ENCODE measurements at places on chromosomes 4 and X.
A peak's percentile ranks its signal among the peaks of the same experiment; 100 is the strongest.

DNA sequence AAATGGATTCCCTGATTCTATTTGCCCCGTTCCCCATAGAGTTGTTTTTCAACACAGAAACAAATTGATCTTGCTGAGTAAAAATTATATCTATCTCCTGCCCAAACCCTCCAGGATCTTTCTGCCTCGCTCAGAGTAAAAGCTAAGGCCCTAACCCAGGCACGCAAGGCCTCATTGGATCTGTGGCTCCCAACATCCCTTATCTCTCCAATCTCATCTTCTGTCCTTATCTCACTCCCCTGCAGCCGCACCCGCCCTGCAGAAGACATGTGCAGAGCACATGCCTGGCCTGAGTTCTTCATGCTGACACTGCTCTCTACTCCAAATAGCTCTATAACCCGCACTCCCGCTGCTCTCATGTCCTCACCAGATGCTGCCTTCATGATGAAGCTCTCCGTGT is 543.8 kb upstream of the ZFP42 start:
- DNase-seq, result no peak

GRCh38 chrX:85052205-85052604 is 48.5 kb downstream of the APOOL start:
- DNase-seq, result no peak

DNA sequence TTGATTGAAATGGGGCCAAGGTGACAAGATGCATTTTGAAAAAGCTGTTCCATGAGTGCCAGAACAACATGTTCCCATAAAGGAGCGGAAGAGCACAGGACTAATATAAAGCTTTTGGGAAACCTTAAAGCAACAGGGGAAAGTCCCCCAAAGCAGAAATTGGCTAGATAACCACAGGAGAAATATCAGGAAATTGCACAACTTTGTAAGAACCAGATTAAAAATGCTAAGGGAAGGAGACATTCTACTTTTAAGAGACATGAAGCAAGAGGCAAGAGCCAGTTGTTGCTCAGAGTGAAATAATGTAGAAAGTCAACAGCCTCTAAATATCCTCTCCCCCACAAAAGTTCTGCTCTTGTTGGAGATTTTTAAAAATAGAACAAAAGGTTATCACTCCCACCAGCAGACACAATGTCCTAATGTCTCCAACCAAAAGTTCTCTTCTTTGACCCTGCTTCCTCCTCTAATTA is 85.2 kb upstream of the LNX1 start:
- no peak for DNase-seq

DNA sequence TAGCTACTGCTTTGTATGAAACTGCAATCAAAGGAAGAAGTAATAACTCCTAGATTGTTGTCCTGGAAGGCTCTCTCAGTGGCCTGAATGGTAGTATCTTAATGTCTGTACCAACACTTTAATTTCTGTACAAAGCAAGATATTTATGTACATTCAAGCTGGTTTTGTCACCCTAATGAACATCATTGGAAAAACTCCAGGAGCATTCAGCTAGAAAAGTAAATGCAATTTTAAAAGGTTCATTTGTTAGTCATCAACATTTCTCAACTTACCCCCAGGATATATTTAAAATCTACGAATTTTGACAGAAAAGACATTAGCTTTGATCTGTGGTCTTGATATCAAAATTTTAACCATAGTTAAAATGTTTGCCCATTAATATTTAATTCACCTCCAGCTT is 80.0 kb upstream of the FGF13 start:
- no peak for DNase-seq

DNA sequence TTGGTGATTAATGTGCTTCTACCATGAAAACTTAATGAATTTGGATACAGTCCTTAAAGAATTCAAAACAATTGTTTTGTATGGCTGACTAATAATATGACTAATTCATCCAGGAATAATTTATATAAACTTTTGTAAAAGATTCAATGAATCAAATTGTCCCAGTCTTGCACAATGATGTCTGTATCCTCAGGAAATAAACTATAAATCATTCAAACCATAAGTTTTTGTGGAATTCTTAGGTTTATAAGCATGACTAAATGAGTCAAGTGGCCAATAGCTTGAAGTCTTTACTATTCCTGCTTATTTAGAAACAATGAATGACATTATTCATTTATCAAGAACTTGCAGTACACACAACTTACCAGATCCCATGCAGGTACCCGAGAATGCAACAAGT is 935.0 kb upstream of the INTU start:
- no peak for DNase-seq

DNA sequence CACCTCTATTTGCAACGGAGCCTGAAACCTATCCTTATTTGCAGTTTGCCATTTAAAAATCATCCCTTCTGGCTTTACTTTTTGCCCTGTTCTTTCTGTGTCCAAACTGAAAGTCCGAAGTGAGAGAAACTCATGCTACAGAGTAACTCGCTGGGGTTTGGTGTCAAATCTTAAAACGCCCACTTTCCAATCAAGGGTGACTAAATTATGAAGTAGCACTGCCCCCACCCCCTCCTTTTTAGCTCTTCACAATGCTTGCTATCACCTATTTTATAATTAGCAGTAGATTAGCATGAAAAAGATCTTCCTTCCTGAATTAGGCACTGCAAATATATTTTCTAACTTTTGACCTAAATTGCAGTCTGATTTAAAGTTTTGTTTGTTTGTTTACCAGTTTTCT is 52.5 kb downstream of the VGLL1 start:
- DNase-seq, result no peak

GRCh38 chr4:119744580-119744979 is 116.0 kb upstream of the PDE5A start:
- no peak for DNase-seq

GRCh38 chrX:123920105-123920785 is 41.3 kb upstream of the STAG2 start:
- DNase-seq, result no peak

- no peak for DNase-seq
Observed at GRCh38 chr4:1472911-1473518, 66.8 kb upstream of the NKX1-1 start.

- DNase-seq, result no peak
Observed at GRCh38 chr4:25817059-25817681, 45.6 kb downstream of the SEL1L3 start.

- no peak for DNase-seq
Observed at GRCh38 chr4:11698846-11699590, 270.3 kb upstream of the HS3ST1 start.

GRCh38 chr4:119517361-119518229 is 111.0 kb downstream of the PDE5A start:
- DNase-seq, result no peak

DNA sequence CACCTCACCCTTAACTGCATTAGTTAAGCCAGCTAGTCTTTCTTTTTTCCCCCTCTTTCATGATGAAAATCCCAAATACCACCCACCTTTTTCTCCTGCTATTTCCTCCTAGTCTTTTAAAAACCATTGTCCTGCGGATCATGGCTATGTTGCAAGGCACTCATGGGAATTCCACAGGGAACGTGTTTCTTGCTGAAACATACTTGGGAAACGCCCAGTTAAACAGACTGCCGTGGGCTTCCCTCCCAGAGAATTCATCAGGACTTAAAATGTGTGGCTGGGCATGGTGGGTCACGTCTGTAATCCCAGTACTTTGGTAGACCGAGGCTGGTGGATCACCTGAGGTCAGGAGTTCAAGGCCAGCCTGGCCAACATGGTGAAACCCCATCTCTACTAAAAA is 32.2 kb downstream of the XG start:
- DNase-seq, result no peak

DNA sequence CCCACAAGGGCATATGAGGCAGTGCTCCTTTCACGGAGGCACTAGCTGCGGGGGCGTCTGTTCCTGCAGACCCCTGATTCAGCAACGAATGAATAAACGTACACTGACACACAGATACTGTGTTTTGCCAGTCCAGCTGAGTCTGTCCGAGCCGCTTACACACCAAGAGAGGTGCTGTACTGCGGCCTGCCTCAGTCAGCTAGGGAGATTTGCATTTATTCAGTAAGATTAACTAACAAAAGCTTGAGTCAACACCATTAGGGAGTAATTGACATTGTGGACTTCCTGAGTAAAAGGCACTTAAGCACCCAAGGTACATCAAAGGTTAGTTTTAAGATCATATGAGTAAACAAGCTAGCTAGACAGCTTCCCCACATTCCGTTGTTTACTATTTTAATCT is 31.0 kb upstream of the BEX4 start:
- no peak for DNase-seq

GRCh38 chr4:71830497-71831190 is 46.8 kb upstream of the GC start:
- DNase-seq, result no peak

- no peak for DNase-seq
Observed at GRCh38 chr4:23970201-23970850, 80.5 kb upstream of the PPARGC1A start.

GRCh38 chr4:135718019-135718418 is 1516.4 kb upstream of the PABPC4L start:
- DNase-seq, result no peak

- DNase-seq, result no peak
Observed at GRCh38 chr4:6020613-6021012, 2.4 kb upstream of the C4orf50 start.

GRCh38 chr4:16692046-16692445 is 206.4 kb downstream of the LDB2 start:
- DNase-seq, result no peak

GRCh38 chr4:25809996-25810395 is 52.8 kb downstream of the SEL1L3 start:
- no peak for DNase-seq

GRCh38 chrX:43643201-43643600 is 12.9 kb upstream of the MAOA start:
- no peak for DNase-seq

DNA sequence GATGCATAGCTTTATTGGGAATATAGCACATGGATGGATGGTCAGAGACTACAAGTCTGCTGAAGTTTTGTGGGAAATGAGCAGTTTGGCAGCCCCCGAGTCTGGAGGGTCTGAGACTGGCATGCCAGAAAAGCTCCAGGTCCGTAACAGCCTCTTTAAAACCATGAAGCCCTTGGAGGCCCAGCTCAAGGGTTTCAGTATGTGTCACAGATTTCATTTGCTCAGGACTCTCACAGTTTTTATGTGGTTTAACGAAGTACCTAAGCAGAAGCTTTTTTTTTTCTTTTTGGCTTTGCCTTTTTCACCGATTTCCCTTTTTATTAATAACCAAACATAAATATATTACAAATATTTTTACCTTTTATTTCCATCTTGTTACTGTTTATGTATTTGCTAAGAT is 30.6 kb upstream of the TMEM184C start:
- DNase-seq, result no peak

- DNase-seq, result no peak
Observed at GRCh38 chr4:66564901-66565651, 894.8 kb upstream of the EPHA5 start.

DNA sequence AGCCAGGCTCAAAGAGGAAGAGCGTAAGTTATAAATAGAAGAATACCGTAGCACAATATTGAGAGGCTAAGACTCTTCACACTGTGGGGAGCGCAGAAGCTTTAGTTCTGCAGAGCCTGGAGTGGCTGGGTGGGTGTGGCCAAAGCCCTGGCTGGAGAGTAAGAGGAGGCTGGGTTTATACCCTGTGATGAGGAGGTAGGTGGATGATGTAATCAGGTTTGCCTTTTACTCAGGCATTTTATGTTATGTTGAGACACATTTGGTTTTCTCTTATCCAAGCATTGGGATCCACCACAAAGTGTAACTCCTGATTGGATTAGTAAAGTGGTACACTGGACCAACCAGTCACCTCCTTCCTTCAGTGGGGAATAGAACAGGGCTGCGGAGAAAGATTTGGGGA is 13.9 kb downstream of the CDS1 start:
- DNase-seq, result no peak

DNA sequence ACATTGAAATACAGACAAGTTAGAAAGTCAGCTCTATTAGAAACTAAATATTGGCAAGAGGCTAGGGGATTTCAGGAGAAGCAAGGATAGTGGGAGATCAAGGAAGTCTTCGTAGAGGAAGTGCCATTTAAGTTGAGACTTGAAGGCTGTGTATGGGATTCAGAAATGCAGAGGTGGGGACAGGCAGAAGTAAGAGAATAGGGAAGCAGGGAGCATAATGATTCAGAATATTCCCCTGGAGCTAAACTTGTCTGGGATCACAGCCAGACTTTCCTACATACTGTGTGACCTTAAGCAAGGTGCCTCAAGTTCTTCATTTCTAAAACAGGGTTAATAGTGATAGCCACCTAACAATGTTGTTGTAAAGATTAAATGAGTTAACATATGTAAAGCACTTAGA is 108.8 kb downstream of the DDIT4L start:
- no peak for DNase-seq

DNA sequence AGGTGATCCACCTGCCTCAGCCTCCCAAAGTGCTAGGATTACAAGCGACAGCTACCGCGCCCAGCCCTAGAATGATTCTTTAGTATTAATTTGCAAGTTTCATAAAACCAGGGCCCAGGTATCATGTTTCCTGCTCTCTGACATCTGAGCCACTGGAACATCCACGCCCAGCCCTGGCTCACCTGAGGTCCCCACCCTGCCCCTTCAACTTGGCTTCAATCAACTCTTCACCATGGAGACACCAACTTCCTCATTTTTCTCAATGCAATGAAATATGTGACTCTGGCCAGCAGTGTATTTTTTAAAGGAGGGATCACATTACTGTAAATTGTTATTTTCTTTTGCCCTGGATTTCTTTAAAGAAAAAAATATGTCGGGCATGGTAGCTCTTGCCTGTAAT is 3.9 kb downstream of the PRSS12 start:
- DNase-seq, result no peak

DNA sequence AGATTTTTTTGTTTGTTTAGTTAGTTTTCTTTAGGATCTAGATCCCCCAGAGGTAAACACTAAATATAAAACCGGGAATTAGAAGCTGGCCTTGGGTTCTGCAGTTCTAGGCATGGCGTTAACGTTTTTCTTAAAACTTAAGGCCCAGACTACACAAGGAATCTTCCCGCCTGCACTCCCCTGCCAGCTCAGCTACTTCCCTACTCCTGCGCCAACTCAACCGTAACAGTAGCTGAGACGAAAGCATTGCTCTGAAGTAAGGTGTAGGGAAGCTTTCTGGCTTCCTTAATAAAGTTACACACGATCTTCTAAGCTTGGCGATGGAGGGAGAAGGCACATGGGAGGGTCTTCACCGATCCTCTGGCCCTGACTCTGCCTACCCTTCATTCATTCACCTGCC is 37.1 kb downstream of the CPE start:
- DNase-seq, result no peak

DNA sequence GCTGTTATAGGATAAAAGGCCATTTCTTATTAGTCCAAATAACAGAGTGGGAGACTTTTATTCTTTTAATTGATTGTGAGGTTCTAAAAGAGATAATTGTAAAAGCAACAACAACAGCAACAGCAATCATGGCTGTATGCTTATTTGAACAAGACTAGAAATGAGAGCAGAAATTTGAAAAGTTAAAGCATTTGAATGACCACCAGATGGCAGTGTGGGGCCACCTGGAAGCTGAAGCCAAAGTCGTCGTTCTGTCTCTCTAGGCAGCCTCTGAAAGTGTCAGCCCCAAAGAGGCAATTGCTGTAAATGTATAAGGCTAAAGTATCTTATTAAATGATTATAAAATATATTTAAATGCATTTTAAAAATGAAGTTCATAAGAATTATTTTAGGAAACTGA is 42.2 kb downstream of the SH2D1A start:
- peak; percentile 24 for DNase-seq

- no peak for DNase-seq
Observed at GRCh38 chr4:151323667-151324066, 1.7 kb downstream of the SH3D19 start.

Data from stimulated activated CD4-positive, alpha-beta T cell treated with anti-CD3 and anti-CD28 coated beads, Interleukin-12 subunit alpha, Interleukin-12 subunit beta, amount 100 ng/mL, for 48 hours (primary cell).